Immature natural killer cell (primary cell): ENCODE measurements at places on chromosomes 3 and 15. TPM values are rescaled to one million over a fixed set of nuclear protein-coding genes. Genes with fewer than 3 reads are reported as not detected.

DNA sequence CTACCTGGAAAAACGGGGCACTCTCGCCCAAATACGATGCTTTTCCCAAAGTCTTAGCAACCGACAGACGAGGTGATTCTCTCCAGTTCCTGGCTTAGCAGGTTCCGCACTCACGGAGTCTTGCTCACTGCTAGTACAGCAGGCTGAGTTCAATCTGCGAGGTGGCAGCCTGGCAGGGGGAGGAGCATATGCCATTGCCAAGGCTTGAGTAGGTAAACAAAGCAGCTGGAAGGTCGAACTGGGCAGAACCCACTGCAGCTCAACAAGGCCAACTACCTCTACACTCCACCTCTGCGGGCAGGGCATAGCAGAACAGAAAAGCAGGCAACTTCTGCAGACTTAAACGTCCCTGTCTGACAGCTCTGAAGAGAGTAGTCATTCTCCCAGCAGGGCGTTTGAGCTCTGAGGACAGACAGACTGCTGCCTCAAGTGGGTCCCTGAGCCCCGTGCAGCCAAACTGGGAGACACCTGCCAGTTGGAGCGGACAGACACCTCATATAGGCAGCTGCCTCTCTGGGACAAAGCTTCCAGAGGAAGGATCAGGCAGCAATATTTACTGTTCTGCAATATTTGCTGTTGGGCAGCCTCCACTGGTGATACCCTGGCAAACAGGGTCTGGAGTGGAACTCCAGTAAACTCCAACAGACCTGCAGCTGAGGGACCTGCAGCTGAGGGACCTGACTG is 73.4 kb upstream of the CADM2 start:
- H3K4me1 ChIP-seq, result no peaks in the 10 kb centered on the region
- no peak for DNase-seq
- peaks cover 2% of the 10 kb centered on the region for H3K27me3 ChIP-seq
- H3K36me3 ChIP-seq, result no peaks in the 10 kb centered on the region

ITGA11 gene
- not detected for polyA plus RNA-seq

- H3K4me3 ChIP-seq, result no peak overlapping the region
- H3K27ac ChIP-seq, result no peak overlapping the region
- H3K4me1 ChIP-seq, result no peaks in the 10 kb centered on the region
- no peak for DNase-seq
Observed at GRCh38 chr3:173743111-173743510, 345.6 kb downstream of the NLGN1 start.

DNA sequence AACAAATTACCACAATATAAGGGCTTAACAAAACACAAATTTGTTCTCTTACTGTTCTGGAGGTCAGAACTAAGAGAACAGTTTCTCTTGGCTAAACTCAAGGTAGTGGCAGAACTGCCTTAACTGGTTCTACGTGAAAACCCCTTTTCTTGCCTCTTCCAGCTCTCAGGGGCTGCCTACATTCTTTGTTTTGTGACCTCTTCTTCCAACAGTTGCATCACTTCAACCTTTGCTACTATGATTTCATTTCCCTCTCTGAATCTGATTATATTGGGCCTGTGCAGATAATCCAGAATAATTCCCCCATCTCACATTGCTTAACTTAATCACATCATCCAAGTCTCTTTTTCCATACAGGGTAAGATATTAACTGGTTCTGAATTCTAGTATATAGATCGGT is 624.6 kb downstream of the ZPLD1 start:
- DNase-seq, result no peak
- H3K27me3 ChIP-seq, result no peaks in the 10 kb centered on the region
- no peaks in the 10 kb centered on the region for H3K36me3 ChIP-seq
- H3K27ac ChIP-seq, result no peak overlapping the region
- no peak overlapping the region for H3K4me3 ChIP-seq

C3orf70 gene
- not detected for polyA plus RNA-seq

- H3K27ac ChIP-seq, result no peak overlapping the region
- H3K36me3 ChIP-seq, result no peaks in the 10 kb centered on the region
- H3K4me1 ChIP-seq, result no peaks in the 10 kb centered on the region
- peaks cover 6% of the 10 kb centered on the region for H3K27me3 ChIP-seq
- H3K4me3 ChIP-seq, result no peak overlapping the region
- no peak for DNase-seq
Observed at GRCh38 chr3:157442729-157443128, 6.1 kb downstream of the PTX3 start.
